H4 (cell line): ENCODE measurements at places on chromosomes 1 and 21. TPM values are rescaled to one million over a fixed set of nuclear protein-coding genes. Genes with fewer than 3 reads are reported as not detected.

The BRDT gene
- total RNA-seq = not detected in 2 replicates

The KIF21B gene
- 2.1 and 2.4 TPM in 2 replicates for total RNA-seq

The BTG2 gene
- total RNA-seq = 11.2 and 11.7 TPM in 2 replicates

The DHRS3 gene
- 38.1 and 43.1 TPM in 2 replicates for total RNA-seq

The GSTM1 gene
- total RNA-seq = not detected in 2 replicates

The ARMH1 gene
- not detected in 2 replicates for total RNA-seq

The TNFRSF14 gene
- 3.3 and 9.1 TPM in 2 replicates for total RNA-seq
